Activated CD4-positive, alpha-beta T cell treated with anti-CD3 and anti-CD28 coated beads, Interleukin-10, Interleukin-2, amounts not matched to agents 100 ng/mL and 50 ng/mL, durations not matched to agents 16 hours and 8 hours (primary cell): ENCODE measurements at places on chromosomes 11 and 22.

DNA sequence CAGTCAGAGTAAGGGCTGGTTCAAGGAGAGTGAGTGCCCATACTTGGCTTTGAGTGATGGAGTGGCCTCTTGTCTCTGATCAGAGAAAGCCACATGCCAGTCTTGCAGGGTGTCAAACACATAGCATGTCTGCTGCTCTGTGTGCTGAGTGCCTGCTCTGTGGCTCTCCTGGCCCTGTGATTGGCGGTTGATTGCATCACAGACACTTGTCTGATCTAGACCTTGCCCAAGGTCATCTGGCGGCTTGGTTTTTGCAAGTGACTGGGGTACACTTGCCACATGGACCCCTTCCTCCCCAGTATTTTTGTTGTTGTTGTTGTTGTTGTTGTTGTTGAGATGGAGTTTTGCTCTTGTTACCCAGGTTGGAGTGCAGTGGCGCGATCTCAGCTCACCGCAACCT is 10.3 kb downstream of the OSBP2 start:
- no peak for DNase-seq

DNA sequence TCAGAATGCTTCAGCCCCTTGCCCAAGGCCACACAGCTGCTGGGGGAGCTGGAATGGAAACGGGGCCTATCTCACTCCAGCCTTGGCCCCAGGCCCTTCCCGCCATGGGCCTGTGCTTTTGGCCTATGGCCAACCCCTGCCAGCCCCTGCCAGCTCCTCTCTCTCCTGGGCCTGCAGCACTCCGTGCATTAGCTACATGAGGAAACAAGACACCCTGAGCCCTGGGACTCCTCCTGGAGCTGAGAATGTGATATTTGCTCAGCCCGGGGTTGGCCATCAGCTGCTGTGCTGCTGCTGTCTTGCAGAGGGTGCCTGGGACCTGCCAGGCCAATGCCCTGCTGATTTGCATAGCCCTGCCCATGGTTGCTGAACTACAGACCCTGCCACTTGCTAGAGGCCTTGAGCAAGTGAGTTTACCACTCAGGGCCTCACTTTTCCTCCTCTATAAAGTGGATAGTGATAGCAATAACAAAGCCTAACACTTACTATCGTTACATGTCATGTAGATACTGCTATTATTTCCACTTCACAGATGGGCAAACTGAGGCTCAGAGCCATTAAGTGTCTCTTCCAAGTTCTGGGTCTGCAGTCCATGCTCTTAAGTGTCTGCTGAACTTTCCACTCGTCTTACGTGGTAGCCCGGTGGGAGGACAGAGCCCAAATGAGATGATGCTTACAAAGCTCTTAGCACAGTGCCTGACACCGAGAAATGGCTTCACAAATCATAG is 99.6 kb downstream of the KIAA1671 start:
- no peak for DNase-seq

- DNase-seq, result no peak
Measured at GRCh38 chr11:93574638-93575220, 31.5 kb upstream of the SMCO4 start.

DNA sequence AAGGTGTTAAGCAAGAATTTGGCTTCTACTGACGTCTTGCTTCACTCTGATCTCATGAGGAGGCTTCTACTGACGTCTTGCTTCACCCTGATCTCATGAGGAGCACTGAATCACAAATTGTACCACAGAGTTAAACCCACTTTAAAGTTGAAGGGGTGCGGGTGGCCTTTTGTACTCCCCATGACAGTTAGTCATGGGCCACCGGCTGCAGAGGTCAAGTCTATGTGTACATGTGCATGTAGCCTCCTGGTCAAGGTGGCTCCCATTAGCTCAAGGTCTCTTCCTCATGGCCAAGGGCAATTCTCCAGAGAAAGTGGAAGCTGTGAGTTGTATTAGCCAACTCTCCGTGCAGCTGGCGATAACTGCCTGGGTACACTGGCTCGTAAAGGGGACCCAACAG is 23.1 kb upstream of the FZD4 start:
- DNase-seq, result no peak

- DNase-seq, result no peak
Measured at GRCh38 chr11:89220684-89221339, 43.1 kb downstream of the TYR start.

- no peak for DNase-seq
Measured at GRCh38 chr22:28175730-28176492, 256.9 kb upstream of the PITPNB start.

DNA sequence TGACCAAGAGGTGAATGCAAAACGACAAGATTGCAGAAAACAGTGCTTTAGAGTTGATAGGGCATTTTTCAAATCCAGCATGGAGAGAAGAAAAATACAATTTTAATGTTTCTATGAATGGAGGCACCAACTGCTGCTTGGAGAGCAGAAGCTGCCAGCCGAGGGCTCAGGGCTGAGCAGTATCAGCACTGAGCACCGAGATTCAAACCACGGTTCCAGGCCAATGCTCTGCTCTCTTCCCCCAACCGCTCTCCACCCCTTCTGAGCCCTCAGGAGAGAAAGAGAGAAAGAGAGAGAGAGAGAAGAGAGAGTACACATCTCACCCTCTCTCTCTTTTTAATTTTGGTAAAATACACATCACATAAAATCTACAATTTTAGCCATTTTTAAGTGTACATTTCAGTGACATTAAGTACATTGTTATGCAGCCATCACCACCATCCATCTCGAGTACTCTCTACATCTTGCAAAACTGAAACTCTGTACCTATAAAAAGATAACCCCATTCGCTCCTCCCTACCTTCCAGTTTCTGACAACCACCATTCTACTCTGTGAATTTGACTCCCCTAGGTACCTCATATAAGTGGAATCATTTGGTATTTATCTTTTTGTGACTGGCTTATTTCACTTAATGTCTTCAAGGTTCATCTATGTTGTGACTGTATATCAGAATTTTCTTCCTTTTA is 333.3 kb downstream of the MIAT start:
- no peak for DNase-seq

DNA sequence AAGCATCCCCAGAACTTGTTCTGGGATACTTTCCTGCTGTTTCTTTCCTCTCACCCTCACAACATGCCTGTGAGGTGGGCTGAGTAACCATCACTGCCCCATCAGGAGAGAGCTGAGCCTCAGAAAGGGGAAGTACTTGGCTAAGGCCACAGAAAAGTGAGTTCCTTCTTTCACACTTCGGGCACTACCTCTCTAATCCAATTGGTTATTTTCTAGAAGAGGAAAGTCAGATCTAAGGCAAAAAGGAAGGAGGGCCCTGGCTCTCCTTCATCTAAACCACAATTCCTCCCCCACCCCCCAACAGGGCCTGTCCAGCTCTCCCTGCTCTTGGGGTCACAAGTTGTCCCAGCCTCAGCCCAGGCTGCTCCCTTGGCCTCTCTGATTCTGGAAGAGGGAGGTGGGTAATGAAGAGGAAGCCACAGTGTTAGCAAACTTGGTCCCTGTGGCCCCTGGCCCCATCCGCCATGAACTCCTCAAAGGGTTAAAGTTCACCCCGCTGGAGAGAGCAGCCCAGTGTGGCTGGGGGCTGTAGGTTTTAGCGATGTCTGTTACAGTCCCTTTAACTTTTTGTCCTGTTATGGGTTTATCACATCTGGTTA is 34.0 kb downstream of the SLC22A12 start:
- DNase-seq, result no peak

GRCh38 chr11:77444261-77444660 is 29.6 kb downstream of the PAK1 start:
- no peak for DNase-seq

DNA sequence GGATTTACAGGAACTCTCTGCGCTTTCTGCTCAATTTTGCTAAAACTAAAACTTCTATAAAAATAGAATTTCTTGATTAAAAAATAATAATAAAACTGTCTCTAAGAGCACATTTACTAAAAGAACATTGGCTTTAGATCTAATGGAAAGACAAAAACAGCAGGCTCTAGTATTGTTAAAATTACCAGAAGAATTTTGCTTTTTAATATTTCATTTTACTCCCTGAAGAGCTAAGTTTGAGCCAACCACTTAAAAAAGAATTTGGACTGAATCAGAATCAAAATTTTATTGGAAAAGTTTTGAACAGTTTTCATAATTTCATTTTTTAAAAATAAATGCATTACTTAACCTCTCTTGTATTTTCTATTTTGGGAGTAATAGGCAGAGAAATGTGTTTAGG is 107.3 kb downstream of the BBOX1 start:
- DNase-seq, result no peak

DNA sequence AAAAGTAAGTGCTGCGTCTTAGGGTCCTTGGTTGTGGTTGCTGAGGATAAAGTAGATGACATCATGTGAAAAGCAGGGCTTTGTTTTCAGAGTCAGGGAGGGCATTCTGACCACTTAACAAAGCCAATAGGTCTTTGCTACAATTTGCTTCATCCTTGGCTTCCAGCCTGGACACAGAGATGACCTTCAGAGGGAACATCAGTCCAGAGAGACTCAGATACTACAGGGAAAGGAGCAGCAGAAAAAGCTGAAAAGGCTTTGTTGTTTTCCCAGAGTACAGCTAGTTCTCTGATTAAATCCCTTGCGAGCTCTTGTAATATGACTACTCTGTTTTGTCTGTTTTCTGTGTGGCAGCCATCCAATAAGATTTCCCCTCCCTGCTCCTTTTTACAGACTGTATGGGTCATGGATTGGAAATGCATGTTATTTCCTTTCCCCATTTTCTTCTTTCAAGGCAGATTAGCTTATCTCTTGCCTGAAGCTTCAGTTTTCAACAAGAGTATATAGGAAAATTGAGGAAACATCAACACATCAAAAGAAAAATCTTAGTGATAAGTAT is 31.9 kb downstream of the ATG13 start:
- no peak for DNase-seq

- DNase-seq, result no peak
Measured at GRCh38 chr11:87141980-87142514, 104.3 kb downstream of the TMEM135 start.

DNA sequence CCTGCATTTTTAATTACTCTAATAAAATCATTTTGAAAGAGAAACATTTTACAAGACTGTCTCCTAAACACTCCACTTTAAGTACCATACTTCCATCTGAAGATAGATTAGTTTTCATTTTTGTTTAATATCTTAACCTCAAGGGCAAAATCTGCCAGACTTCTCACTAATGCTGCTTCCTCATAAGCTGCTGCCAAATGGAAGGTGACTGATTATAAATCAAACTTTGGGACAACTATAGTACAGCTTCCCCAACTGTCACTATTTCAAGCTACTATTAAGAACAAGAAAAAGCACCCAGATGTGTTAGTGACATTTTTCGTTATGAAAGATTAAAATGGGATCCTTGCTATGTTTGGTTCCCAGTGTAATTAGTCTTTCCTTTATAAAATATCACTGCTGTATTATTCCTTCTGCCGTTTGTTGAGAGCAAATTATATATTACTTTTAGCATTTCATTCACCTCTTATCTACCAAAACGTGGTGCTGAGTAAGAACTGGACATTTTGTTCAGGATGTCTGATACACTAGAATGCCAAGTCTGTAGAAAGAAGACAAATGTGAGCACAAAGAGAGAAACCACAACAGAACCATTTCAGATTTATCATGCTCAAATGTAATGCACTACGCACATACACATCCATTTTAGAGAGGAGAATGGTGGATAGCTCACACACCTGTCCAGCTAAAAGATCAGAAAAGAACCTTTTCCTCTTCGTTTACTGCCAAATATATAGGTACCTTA is 312.2 kb upstream of the C11orf87 start:
- no peak for DNase-seq

GRCh38 chr22:45082795-45083194 is 73.0 kb upstream of the PHF21B start:
- peak; percentile 35 for DNase-seq

DNA sequence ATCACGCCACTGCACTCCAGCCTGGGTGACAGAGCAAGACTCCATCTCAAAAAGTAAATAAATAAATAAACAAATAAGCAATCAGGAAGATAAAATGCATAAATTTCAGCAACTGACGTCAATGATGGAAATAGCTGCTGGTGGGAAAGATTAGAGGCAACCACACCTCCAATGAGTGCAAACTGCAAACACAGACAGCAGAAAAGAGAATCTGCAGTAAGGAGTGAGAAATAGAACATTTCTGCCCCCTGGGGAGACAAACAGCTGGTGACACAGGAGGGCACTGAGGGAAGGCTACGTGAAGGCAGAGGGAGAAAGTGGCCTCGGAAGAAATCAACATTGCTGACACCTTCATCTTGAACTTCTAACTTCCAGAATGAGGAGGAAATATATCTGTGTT is 6.5 kb downstream of the PI4KA start:
- DNase-seq, result no peak

GRCh38 chr11:29244355-29244754 is 772.5 kb downstream of the KCNA4 start:
- DNase-seq, result no peak

- no peak for DNase-seq
Measured at GRCh38 chr11:115767047-115767802, 263.0 kb upstream of the CADM1 start.

DNA sequence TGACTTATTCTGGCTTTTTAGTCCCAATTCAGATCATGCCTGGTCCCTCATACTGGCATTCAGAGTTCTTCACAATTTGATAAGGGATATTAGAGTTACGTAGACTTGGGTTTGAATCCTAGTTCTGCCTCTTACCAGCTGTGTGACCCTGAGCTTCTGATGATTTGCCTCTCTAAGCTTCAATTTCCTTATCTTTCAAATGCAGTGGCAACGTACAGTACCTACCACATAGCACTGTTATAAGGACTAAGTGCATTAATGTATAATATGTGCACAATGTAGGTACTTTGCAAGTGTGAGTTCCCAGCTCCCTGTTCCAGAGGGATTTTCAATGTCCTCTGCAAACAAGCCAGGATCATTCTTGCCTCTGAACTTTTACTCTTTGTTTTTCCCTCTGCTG is 7.3 kb downstream of the RHOG start:
- no peak for DNase-seq

GRCh38 chr11:60754887-60755286 is 1.8 kb upstream of the MS4A15 start:
- no peak for DNase-seq

GRCh38 chr11:12860827-12861226 is 148.3 kb upstream of the RASSF10 start:
- DNase-seq, result no peak

DNA sequence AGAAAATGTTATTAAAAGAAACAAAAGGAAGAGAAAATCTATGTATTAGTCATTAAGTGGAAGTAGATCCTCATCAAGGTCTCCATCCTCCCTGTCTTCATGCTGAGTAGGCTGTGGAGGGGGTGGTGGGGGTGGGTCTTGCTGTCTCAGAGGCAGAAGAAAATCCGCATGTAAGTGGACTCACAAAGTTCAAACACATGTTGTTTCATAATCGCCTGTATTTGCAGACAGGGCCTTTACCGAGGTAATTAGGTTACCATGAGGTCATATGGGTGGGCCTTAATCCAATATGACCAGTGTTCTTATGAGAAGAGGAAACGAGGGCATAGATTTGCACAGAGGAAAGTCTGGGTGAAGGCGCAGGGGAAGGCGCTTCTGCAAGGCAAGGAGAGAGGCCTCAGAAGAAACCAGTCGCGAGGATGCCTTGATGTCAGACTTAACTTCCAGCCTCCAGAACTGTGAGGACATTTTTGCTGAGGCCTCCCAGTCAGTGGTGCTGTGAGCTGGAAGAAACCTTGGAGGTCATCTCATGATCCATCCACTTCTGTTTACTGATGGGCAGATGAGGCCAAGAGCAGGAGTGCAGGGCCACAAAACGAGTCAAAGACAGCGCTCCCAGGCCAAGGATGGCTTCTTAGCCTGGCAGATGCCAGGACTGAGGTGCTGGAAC is 49.3 kb upstream of the THY1 start:
- no peak for DNase-seq

- DNase-seq, result no peak
Measured at GRCh38 chr11:9747229-9747628, 83.4 kb downstream of the SWAP70 start.

- DNase-seq, result no peak
Measured at GRCh38 chr22:35443338-35443737, 43.4 kb downstream of the MCM5 start.

- DNase-seq, result no peak
Measured at GRCh38 chr11:24064309-24064903, 432.4 kb upstream of the LUZP2 start.
